ENCODE measurements at places on chromosomes 11 and 22. TPM values are rescaled to one million over a fixed set of nuclear protein-coding genes. Genes with fewer than 3 reads are reported as not detected.

Gene TTLL12
- total RNA-seq: 12.3 TPM

Gene SORL1
- 3.3 TPM for total RNA-seq

Gene KCTD14
- 0.32 TPM for total RNA-seq

Gene IL17REL
- not detected for total RNA-seq

Gene ARHGAP20
- 1.2 TPM for total RNA-seq

Gene LARGE1
- total RNA-seq: 46.1 TPM

Gene TBX10
- not detected for total RNA-seq

All from psoas muscle (tissue), 8 donors.